ENCODE measurements at places on chromosomes 12 and 14.

DNA sequence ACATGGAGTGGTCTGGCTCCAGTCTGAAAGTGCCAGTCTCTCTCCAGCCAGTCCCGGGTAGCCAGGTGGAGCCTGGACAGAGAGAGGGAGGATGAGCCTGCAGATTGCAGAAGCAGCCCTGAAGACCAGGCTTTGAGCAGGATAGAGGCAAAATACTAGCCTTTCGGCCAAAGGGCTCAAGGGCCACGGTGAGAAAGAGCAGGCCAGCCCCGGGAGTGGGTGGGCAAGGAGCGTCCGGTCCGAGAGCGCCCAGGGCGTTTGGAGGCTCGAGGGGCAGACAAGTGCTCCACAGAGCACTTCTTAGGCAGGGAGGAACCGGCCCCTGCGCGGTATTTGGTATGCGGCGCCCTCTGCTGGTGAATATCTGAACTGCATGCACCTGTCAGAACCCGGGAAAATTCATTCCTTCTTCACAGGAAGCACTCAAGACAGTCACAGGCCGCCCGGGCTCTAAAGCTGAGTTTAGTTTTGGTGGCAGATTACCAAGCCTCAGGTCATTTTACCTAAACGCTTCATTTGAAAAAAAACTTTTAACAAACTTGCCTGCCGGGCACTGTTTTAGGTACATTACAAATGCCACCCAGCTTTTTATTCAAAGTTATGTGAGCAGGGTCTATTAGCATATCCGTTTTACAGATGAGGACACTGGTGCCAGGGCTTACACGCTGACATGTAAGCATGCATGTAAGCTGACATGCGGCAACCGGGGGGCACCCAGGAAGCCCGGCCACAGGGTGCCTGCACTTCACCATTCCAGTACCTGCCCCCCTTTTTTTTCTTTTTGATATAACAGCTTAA, 21.0 kb upstream of the PSMC1 start:
- DNase-seq, result peak; percentile 62

- DNase-seq, result no peak
Observed at GRCh38 chr12:43214166-43214565, 337.8 kb downstream of the ADAMTS20 start.

DNA sequence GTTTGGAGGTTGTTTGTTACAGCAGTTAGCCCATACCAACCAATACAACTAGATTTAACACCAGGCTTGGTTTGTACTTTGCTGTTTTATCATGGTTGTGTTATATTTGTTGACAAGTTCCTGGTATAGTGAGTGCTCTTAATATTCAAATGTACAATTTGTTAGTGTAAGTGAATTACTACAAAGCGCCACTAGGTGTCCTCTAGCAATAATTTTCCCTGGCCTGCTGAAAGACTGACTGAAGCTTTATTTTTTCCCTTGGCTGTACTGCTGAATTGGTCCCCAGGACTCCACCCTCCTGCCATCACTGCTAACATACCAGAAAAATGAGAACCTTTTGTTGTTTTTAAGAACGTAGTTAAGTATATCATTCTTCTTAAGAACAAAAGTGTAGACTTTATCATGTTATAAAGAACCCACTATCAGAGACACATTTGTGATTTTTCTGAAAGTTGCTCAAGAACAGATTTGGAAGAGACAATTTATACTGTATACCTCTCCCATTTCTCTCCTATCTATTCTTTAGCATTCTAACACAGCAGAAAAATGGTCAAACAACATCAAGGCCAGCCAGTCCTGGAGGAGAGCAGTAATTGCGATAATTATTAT, 75.3 kb upstream of the FAR2 start:
- DNase-seq, result peak; percentile 38

- no peak for DNase-seq
Observed at GRCh38 chr14:96203635-96204034, 1.0 kb upstream of the BDKRB2 start.

GRCh38 chr14:86999036-86999435, 993.9 kb downstream of the GALC start:
- no peak for DNase-seq

GRCh38 chr14:51657762-51658161, 6.1 kb downstream of the FRMD6 start:
- DNase-seq, result no peak

- no peak for DNase-seq
Observed at GRCh38 chr14:61342486-61342885, 21.1 kb downstream of the PRKCH start.

DNA sequence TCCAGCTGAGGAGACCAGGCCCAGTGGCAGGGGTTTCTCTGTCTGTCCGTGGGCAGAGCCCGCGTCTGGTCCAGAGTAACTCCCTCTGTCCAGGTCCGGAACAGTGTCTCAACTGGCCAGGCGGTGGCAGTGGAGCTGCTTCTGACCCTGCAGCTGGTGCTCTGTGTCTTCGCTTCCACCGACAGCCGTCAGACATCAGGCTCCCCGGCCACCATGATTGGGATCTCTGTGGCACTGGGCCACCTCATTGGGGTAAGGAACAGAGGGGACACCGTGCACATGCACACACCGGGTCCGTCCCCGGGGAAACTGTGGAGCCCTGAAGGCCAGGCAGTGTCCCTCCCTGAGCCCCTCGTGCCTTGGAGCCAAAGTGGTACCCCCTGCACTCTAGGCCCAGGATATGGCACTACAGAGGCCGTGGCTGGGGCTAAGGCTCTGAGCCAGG, 1.5 kb downstream of the AQP6 start:
- DNase-seq, result peak; percentile 14

- DNase-seq, result no peak
Observed at GRCh38 chr12:42904683-42905418, 315.3 kb upstream of the PRICKLE1 start.

GRCh38 chr14:104650057-104650980, 39.1 kb upstream of the INF2 start:
- peak; percentile 30 for DNase-seq

DNA sequence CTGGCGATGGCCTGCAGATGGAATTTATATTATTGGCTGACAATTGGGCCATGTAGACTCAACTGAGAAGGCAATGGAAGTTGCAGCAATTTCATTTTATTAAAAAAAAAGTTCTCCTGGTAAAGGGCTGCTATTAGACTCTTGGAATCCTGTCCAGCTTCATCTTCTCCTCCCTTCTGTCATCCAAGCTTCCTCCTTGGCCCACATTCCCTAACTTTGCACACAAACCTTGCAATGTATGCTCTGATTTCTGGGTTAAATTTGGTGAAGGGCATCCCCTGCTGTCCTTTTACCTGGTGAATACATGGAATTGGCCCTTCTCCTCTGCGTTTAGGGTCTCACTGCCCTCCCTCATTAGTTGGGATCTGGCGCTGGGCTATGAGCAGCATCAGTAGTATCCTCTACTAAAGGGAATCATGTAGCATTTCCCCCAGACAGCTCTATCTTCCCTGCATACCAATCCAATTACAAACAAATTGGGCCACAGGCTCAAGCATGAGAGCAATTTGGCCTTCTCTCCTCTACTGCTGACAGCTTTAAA, 336.9 kb downstream of the BMP4 start:
- DNase-seq, result no peak

- no peak for DNase-seq
Observed at GRCh38 chr14:89920056-89920455, 34.5 kb downstream of the EFCAB11 start.

- DNase-seq, result no peak
Observed at GRCh38 chr14:103164006-103164405, 40.7 kb downstream of the TNFAIP2 start.

DNA sequence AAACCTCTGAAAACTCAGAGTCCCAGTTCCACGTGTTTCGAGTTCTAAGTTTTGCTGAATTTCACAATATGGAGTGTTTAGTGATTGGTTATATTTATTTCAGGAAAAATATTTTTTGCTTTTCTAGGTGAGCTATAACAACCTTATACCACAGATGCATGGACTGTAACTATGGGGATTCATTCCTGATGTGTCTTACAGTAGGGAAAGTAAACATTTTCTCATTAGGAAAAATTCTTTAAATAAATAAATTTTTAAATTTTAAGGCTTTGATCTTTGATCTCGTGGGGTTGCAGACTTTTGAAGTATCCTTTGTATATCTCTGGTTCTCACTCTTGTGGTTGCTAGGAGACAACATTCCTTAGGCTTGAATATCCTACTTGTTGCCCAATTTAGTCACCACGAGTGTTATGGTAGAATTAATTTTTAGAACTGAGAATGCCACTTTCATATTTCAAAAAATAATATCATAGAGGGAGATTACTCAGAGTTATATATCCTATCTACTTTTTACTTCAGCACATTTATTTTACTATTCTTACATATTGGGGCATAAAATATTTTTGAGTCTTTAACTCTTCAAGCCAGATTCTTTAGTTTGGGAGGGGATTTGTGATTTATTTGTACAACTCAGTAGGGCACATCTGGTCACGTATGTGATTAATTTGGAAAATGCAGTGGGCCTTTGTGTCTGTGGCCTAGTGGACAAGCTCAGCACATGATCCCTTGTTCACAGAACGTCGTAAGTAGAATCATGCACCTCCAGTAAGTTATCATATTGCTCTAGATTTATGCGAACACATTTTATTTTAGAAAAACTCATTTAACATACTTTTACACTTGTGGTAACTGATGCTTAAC, 224.0 kb downstream of the TTC6 start:
- DNase-seq, result no peak

GRCh38 chr12:114921781-114922180, 237.8 kb upstream of the TBX3 start:
- DNase-seq, result peak; percentile 99

DNA sequence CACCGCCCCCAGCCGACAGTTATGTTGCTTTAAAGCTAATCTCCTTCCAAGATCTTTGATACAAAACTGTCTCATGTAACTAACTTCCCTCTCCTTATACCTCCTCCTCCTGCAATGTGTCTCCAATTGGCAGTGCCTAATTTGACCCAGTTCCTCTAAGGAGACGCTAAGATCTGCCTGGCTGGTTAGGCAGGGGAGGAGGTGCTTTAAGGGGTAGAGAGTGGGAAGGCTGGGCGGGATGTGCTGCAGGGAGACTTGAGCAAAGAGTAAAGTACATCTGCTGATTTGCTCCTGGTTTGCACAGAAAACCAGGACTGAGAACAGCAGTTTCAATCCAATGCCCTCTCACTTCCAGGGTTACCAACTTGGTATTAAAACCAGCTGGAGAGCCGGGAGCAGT, 7.4 kb upstream of the IKZF4 start:
- DNase-seq, result no peak

- no peak for DNase-seq
Observed at GRCh38 chr12:102462795-102463465, 17.4 kb downstream of the IGF1 start.

DNA sequence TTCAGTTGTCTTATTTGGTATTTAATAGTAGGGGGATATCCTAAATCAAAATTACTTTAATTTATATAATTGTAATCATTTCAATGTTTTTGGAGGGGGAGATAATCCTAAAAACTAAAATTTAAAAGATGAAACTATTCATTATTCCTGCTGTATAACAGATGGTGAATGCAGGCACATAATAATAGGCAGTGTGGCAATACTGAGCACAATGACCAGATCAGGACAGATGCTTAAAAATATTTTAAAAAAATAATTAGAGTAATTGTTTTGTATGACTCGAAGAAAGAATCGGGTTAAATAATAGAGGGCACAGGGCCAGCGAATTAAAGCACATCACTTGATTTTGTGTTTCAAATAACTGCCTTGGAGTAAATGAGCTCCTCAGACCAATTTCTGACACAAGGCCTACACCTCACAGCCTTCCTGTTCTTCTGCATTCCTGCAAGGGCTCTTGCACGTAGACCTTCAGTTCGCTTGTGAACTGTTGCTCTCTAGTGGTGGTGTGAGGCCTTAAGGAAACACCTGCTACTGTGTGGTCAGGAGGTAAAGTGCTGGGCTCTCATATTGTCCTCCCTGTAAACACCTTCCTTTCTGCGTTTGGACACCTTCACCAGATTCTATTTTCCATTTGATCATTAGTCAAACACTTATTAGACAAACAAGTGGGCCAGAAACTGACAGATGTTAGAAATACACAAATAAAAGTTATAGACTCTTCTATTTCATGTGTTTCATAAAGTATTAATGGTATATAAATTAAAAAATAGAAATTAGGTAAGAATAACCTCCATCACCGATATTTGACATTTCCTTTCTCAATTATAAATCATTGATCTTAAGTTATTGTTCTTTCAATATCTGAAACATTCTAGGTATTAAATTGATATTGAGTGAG, 29.3 kb upstream of the KLRF1 start:
- peak; percentile 59 for DNase-seq

DNA sequence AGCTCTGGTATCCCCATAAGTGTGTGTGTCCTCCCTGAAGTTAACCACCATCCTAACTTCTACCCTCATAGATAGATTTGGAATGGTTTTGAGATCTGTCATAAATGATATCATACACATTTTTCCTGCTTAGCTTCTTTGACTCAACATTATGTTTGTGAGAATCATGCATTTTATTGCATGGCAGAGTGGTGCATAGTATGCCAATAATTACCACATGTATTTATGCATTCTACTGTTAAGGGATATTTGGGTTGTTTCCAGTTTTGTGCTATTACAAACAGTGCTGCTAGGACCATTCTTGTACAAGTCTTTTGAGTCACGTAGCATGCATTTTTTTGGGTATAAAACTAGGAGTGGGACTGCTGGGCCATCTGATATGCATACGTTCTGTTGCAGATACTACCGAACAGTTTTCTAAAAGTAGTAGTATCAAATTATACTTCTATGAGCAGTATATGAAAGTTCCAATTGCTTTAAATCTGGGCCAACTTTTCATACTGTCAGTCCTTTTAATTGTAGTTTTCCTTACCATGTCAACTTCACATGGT, 13.4 kb downstream of the GRIP1 start:
- no peak for DNase-seq

DNA sequence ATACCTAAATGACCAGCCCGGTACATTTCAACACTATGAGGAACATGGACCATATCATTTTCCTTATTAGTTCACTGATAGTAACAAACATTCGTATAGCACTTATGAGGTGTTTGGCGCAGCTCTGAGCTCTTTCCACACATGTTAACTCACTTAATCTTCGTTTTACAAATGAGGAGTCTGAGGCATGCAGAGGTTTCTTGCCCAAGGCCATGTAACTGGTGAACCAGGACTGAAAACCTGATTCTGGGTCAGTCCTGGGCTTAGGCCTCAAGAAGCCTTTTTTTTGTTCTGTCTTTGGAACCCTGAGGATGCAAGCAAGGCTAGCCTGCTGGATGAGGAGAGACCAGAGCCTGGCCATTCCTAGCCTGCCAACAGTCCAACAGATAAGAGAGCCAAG, 55.0 kb downstream of the C14orf132 start:
- no peak for DNase-seq

DNA sequence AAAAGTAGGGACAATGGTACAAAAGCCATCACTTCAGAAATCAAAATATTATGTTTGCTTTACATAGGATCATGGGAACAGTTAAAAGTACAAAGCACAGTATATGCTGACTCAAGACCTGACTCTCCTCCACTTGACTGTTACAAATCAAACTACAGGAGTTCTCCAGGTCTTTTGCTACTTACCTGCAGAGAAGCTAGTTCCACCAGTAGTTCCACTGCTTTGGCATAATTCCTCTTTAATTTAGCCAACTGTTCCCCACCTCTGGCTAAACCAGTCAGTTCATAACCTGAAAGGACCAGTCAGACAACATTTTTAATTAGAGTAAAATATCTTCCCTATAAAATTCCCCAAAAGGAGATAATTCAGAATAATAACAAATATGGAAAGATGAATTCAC, 14.0 kb downstream of the ATP6V1D start:
- no peak for DNase-seq

Data from MV-4-11 (cell line).